ENCODE measurements at places on chromosomes 5 and 9.

DNA sequence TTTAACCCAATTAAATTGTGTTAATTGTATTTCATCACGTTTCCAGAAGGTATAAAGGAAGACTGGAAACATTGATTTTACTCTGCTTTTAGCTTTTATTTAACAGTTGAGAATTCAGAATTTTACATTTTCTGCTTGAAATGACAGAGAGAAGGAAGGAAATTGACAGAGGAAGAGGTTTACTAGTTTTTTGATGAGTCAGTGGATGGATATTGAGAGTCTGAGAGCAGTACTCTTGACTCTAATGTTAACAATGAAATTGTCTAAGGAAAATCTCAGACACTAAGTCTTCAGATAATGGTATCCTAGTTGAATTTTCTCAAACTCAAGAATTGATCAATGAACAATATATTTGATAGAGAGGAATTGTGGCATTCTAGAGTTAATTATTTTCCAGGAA, 60.6 kb downstream of the IPO11 start:
- DNase-seq = no peak

DNA sequence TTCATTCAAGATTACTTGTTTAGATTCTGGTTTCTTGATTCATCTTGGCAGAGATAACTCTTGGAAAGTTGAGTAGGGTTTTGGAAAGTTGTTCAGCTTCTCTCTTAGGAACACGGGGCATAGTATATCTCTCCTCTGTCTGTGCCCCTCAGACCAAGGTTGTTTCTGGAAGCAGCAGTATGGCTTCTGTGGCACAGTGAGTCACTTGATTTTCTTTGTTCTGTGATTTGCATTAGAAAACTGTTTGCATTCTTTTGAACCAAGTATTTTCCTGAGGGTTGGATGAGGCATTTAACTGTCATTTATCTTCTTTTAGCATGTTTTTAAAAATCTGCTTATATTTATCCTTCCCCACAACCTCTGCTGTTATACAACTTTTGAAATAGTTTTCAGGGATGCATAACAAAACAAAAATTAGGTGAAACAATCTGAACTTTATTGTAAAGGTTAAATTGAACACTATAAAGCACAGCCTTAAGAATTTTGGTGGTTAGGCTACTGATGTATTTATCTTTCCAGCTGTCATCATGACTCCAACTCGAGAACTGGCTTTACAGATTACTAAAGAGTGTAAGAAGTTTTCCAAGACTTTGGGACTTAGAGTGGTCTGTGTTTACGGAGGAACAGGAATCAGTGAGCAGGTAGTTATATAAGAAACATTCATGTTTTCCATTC, 26.5 kb downstream of the DDX46 start:
- no peak for DNase-seq

DNA sequence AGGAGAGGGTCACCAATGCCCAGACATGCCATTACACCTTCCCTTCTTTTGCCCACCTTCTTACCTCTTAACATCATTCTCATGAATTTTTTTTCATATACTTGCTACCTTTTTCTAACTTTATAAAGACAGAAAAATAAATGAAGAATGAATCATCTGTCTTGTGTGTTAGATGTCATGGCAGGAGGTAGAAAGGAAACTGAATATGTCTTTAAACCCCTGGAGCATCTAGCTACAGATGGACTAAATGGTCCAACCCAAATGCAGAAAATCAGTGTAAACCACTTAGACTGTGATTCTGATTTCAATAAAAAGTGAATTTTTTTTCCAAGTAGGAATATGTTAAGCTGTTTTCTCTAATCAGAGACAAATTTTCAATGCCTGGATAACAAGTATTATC, 11.8 kb upstream of the IL6ST start:
- no peak for DNase-seq

DNA sequence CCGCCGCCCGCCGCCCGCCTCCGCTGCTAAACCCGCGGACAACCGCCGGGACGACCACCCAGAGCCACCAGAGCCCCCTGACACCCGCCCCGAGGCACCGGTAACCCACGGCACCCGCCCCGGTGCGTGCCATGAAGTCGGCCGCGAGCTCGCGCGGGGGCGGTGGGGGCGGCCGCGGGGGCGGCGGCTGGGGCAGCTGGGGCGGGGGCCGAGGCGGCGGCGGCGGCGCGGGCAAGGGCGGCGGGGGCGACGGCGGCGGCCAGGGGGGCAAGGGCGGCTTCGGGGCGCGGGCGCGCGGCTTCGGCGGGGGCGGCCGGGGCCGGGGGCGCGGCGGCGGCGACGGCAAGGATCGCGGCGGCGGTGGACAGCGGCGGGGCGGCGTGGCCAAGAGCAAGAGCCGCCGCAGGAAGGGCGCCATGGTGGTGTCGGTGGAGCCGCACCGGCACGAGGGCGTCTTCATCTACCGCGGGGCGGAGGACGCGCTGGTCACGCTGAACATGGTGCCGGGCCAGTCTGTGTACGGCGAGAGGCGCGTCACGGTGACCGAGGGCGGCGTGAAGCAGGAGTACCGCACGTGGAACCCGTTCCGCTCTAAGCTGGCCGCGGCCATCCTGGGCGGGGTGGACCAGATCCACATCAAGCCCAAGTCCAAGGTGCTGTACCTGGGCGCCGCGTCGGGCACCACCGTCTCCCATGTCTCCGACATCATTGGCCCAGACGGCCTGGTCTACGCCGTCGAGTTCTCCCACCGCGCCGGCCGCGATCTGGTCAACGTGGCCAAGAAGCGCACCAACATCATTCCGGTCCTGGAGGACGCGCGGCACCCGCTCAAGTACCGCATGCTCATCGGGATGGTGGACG, 499 bp downstream of the FBLL1 start:
- no peak for DNase-seq

- DNase-seq = no peak
Measured at GRCh38 chr5:31825518-31826068, 186.7 kb downstream of the PDZD2 start.

DNA sequence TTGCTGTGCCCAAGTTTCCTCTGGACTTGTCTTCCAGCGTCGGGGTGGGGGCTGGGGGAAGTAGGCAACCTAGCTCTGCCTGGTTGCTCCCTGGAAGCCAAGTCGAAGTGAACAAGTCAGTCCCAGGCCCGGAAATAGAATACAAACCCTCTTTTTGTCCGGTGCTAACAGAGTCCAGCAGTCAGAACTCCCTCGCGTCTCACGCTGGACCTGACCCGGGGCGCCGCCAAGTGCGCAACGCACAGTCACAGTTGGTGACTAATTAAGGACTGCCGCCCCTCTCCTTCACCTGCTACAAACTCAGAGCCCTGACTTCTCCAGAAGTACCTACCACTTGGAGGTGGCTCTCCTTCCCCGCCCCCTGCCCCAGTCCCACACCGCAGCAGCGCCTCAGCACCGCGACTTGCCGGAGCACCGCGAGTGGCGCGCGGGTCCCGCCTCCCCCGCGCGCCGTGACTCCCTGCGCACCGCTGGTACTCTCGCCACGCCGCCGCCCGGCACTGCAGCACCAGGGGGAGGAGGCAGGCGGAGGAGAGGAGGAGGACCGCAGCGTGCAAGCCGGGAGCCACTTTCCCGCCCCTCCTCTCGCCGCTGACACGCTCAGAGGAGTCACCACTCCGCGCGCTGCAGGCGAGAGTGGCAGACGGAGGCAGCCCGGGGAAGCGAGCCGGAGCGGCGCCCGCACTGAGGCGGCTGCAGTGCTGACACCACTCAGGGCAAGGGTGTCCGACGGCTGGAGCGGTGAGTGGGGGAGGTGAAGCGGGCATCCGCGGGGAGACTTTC, at the start of gene SV2C:
Gene SV2C, plus strand, starts transcription at position 612 of the 783 bp plus-strand sequence. CDS start 48,368 bp downstream, outside the sequence.
- no peak for DNase-seq

DNA sequence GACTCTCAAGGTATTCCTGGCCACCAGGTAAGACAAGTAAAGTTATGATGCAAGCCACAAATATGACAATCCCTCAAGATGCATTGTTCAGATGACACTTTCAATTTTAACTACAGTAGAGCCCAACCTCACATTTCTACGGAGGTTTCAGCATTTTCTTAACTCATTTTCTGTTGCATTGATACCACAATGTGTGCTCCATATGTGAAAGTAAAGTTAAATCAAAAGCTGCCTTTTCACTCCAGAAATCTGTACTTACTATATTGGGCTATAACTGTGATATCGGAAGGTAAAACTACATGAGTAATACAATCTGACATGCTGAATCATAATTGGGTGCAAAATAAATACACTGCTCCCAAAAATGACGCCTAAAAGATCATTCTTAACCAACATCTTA, 333.6 kb upstream of the MEF2C start:
- no peak for DNase-seq

GRCh38 chr5:9284781-9285307, 261.0 kb downstream of the SEMA5A start:
- no peak for DNase-seq

GRCh38 chr9:132670457-132671391, at the start of gene GTF3C4:
Gene GTF3C4, plus strand, starts transcription at chr9:132670464. Its CDS starts 135 bp downstream, at chr9:132670599.
- peak; percentile 84 for DNase-seq

DNA sequence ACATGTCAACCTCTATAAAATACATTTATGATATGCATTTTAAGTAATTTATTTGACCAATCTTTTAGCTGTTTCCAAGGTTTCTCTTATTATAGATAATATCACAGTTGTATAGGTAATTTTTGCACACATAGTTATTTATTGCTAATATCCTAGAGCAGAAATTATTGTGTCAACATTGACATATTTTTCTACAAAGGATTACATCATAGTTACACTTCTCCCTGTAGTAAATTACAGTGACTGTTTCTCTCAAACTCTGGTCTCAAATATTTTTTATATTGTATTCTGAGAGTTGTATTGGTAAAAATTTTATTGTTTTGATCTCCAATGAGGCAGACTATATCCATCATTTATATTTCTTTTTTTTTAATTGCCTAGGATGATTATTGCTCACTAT, 714.4 kb upstream of the CDH6 start:
- DNase-seq = no peak

- no peak for DNase-seq
Measured at GRCh38 chr9:106872641-106873040, 9.7 kb downstream of the ZNF462 start.

GRCh38 chr5:134749415-134749814, 9.2 kb upstream of the DDX46 start:
- no peak for DNase-seq

GRCh38 chr9:106798016-106798799, 64.8 kb upstream of the ZNF462 start:
- no peak for DNase-seq

DNA sequence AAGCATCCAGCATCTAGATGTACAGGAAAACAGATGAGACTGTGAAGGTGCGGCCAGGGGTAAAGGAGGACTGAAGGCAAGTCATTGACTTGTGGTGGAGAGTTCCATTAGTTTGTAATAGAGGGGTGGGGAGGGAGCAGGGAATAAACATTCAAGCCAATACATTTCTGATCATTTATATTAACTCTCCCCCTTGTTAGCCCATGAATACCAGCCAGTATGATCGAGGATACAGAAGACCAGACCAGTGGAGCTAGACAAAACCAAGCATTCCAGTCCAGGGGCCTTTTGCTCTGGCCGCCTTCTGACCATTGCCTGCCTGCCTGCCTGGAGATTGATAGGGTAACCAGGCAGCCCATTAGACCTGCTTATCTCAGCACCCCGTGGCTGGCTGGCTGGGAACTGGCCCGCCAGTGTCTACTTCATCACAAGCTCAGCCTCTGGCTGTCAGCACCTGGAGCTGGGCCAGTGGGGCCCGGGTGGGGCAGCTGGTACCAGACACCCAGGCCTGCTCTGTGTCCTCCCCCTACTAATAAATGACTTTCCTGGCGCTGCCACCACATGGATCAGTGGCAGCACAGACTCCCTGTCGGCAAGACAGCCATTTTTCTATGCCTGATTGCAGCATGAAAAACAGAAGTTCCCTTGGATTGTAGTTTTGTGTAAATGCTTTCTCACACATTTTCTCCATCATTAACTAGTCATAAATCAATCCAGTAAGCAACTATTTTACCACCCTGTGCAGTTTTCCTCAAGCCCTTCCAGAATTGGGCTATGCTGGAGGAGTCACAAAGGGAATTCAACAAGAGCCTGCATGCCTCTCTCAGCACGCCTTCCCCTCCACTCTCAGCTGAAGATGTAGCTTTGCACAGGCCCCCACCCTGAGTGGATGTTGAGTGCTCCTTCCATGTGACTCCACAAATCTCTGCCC, 181.3 kb downstream of the SNCAIP start:
- no peak for DNase-seq
